ENCODE measurements at places on chromosomes 5 and 9.

DNA sequence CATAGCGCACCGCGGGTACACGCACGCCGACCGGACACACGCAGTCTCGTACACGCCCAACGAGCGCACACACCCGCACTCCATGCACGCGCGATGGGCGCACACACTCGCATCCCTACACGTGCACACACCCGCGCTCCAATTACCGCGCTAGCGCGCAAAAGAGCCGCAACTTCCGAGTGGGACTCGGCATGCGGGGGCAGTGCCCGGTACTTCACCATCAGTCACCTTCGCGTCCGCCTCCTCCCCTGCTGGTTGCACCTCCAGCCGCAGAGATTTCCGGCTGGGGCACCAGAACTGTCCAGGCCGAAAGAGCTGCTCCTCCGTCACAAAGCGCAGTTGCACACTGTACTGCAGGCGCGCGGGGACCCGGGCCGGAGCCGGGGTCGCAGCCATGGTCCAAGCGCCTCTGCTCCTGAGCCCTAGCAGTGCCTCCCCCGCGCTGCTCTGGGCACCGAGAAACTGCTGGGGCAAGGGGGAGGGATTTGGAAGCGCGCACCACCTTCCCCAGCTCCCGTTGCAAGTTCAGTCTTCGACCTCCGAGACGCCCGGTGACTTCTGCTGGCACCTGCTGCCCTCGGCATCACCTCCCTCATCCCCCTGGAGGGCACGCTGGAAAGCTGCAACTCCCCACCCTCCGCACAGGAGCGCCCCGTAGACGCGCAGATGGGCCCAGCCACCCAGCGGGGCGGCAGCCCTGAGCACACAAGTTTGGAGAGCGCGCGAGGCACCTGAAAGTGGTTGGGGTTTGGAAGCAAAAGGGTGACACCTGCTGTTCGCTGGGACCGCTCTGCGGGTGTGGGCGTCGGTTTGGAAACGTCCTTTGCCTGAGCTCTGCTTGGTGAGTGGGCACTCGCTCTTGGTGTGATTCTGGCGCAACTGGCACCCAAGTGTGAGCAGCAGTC, 337.4 kb upstream of the PUM3 start:
- DNase-seq = no peak

DNA sequence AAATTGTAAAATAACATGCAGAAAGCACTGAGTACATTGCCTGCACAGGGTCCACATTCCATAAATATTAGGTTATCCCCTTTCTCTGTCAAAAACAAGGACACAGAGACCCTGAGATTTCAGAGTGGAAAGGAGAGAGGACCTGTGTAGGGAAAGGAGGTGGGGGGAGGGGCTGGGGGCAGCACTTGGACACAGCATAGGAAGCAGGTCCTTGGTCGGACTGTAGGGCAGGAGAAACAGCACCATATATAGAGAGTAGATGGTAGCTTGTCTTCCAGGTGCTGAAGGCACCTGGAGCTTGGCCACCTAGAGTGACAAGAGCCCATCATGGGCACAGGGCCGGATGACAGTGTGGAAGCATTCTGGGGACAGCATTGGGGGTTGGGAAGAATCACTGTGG, 2.4 kb downstream of the TPM2 start:
- DNase-seq = no peak

- peak; percentile 74 for DNase-seq
Measured at GRCh38 chr5:140362875-140363630, 3.1 kb downstream of the SLC4A9 start.

- DNase-seq = peak; percentile 9
Measured at GRCh38 chr5:35852084-35852734, 4.5 kb upstream of the IL7R start.

DNA sequence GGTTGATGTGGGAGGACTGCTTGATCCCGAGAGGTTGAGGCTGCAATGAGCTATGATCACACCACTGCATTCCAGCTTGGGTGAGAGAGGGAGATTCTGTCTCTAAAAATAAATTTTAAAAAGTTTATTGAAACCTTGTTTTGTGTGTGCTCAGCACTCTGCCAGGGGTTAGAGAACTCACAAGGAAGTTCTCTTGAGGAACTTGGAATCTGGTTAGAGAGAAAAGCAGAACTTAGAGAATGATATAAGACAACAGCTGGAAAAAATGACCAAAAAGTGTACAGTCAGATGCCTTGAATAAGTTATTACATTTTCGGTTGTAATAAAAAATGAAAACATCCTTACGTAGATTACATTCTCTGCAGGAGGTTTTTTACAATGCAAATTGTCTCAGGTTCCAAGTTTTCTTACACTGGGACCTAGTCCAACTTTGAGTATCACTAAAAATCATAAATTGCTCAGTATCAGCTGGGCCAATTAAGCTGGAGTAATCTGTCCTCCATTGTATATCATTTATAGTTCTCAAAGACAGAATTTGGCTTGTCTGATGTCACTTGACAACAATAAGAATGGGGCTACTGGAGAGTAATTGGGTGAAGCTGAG, 21.7 kb upstream of the TENT2 start:
- no peak for DNase-seq

GRCh38 chr9:97386733-97387503, 25.0 kb upstream of the TDRD7 start:
- peak; percentile 42 for DNase-seq

DNA sequence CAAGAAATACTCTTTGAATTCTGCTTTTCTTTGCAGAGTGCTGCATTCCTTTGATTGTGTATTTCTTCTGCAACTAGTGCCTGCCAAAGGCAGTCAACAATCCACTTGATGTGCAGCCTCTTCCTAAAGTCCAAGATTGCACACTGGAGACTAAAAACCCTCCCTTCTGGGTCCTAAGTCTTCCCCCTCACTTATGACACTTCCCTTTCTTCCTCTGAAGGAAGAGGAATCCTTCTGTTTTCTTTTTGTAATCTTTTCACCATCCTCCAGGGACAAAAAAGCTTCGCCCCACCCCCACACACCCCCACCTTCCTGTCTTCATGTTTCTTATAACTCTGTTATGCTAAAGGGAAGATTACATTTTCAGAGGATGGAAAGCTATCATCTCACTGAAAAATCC, 39.9 kb downstream of the WDR36 start:
- no peak for DNase-seq

GRCh38 chr5:152608458-152608857, 203.4 kb upstream of the NMUR2 start:
- DNase-seq = no peak

GRCh38 chr5:138658676-138659075, 83.5 kb upstream of the HSPA9 start:
- DNase-seq = no peak

DNA sequence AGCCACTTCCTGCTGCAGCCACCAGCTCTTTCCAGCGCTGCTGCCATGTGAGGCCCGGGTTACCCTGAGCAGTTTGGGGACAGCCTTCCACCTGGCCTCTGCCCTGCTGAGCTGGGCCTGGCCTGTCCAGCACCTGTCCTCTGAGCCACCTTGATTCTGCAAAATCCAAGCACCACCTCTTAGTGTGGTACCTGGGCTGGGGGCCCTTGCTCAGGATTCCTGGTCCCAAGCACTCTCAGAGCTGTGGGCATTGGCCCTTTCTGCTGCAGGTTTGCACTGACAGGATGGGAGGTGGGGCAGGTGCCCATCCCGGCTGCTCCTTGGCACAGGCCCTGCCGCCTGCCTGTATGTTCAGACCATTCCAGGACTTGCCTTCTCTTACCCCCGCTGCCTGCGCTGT, 309.2 kb upstream of the IRX4 start:
- no peak for DNase-seq

- no peak for DNase-seq
Measured at GRCh38 chr5:132411304-132412013, 41.9 kb downstream of the SLC22A5 start.

GRCh38 chr5:95686651-95687050, 3.9 kb upstream of the SPATA9 start:
- no peak for DNase-seq

DNA sequence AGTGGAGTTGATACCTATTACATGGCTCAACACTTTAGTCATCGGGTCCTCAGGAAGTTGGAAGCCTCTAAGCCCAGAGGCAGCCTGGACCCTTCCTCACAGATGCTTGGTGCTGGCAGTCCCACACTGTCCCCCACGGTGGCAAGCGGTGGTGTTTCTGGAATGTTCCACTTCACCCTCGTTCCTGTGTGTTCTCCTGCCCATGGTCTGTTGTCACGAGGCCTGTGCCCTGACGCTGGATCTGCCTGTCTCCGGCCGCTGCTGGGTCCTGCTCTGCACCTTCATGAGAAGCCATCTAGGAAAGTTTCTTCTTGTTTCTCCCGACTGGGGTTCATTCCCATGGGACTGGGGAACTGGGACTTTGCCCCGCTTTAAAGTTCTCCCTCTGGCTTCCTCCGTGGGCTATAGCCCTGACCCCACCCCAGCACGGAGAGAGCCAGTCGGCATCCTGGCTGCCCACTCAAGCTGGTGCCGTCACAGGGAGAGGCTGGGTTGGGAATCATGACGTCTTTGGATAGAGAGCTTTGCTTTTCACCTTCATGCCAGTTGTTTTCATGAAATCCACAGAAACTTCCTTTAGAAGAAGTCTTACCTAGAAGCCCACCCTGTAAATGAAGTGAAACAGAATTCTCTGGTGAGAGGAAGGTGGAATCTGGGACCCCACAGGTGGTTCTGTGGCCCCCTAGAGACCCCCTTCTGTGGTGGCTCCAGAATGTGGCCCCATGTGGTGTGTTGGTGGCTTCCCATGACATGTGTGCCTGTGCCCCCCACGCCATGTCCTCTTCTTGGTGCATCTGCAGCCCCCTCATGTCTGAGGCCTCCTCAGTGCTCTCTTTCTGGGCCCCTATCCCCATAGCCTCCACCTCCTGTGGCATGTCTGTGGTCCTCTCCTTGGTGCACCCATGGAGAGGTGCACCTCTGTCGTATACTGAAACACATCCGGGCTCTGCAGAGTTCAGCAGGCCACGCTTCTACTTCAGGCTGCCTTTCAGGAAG, 43.8 kb downstream of the TRIP13 start:
- no peak for DNase-seq

DNA sequence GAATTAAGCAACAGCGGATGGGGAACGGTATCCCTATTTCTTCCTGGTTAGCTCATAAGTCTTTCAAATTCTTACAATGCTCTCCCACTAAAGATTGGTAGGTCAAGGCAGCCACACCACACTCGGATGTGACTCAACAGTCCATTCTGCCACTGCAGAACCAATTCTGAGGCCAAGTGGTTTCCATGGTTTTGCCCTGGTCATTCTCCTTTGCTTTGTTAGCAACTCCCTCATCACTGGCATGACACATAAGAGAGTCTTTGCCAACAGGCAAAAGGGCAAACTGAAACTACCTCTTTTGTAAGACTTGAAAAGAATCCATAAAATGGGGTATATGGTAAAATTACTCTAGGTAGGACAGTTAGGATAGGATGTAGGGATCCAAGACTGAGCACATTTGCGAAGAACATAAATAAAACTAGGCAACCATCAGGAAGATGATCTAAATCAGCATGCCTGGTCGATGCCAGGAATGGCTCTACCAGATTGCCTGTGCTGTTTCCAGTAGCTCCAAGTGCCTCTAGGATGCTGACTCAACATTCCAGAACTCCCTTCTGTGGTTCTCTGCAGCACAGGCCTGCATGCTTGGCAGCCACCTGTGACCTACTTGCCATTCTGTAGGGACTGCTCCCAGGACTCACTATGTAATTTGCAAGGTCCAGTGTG, 105.4 kb downstream of the DCP2 start:
- DNase-seq = no peak

GRCh38 chr9:27348785-27349697, 52.1 kb upstream of the EQTN start:
- DNase-seq = no peak

DNA sequence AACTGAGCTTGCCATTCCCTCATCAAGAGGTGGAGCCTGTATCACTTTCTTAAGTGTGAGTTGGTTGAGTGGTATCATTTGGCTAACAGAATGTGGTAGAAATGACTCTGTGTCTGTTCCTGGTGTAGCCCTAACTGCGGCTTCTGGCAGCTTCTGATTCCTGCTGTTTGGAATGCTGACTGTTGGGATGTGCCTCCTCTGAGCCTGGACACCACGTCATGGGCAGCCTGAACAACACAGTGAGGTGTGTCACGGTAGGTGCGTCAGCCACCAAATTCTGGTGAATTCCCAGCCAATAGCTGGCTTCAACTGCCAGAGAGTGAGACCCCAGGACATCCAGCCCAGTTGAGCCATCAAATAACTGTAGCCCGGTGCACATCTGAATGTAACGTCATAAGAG, 6.1 kb upstream of the C9orf152 start:
- DNase-seq = no peak

GRCh38 chr9:3971391-3972082, 328.3 kb downstream of the GLIS3 start:
- DNase-seq = no peak

- no peak for DNase-seq
Measured at GRCh38 chr9:124489222-124489621, 18.0 kb downstream of the NR5A1 start.

GRCh38 chr5:170638454-170639220, 134.8 kb downstream of the KCNIP1 start:
- DNase-seq = peak; percentile 29

- no peak for DNase-seq
Measured at GRCh38 chr5:174436750-174437149, 287.6 kb upstream of the MSX2 start.

DNA sequence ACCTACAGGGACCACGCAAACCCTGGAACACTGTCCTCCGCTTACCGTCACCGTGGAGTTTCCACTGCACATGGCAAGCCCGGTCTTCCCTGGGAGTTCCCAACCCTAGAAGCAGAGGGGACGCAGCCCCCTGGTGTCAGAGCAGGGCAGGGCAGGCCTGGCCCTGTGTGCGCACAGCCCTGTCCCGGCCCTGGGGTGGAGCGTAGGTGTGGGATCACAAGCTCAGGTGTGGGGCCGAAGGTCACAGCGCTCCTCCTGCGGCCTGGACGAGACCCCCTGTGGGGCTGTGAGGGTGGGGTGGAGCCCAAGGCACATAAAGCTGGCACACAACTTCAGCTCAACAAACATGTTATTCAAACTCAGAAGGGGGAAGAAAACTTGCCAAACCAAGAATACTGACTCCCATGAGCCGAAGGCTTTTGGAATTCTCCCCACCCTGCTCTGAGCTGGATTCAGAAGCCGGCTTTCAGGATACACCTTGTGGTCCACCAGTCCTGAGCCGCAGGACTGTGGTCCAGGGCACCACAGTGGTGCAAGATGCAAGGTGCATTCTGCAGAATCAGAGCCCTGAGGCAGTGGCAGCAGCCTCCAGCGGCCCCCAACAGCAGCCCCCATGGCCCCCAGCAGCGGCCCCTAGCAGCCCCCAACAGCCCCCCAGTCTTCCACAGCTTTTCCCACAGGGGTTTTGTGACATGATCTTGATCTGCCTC, 11.8 kb upstream of the EXOC3 start:
- DNase-seq = no peak

DNA sequence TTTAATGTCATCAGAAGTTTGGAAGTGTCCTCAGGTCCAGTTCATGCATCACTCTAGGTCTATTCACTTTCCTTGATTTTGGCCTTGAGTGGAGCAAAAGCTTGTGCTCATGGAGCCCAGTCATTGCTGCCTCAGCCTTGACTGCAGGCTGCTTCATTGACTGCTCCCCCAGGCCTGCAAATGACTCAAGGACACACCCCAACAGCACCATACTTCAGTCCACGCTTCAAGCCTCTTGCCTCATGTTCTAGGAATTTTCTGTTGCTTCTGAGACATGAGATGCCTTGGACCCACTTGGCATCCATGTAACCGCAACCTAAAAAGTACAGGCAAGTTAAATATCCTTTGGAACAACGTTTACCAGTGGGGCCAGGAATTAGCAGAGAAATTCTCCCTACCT, 193.7 kb downstream of the PIK3R1 start:
- no peak for DNase-seq

- no peak for DNase-seq
Measured at GRCh38 chr5:109947667-109948066, 257.9 kb downstream of the MAN2A1 start.

All from CD4-positive, alpha-beta T cell treated with Interferon gamma for 1 hour (primary cell).